Activated naive CD4-positive, alpha-beta T cell treated with anti-CD3 and anti-CD28 coated beads, Interleukin-2, amount 50 U/mL, for 16 hours (primary cell): ENCODE measurements at places on chromosomes 12 and 14.

- no peak for DNase-seq
Measured at GRCh38 chr14:82341261-82341810, 807.7 kb upstream of the SEL1L start.

- no peak for DNase-seq
Measured at GRCh38 chr14:36505892-36506731, 13.9 kb downstream of the NKX2-1 start.

DNA sequence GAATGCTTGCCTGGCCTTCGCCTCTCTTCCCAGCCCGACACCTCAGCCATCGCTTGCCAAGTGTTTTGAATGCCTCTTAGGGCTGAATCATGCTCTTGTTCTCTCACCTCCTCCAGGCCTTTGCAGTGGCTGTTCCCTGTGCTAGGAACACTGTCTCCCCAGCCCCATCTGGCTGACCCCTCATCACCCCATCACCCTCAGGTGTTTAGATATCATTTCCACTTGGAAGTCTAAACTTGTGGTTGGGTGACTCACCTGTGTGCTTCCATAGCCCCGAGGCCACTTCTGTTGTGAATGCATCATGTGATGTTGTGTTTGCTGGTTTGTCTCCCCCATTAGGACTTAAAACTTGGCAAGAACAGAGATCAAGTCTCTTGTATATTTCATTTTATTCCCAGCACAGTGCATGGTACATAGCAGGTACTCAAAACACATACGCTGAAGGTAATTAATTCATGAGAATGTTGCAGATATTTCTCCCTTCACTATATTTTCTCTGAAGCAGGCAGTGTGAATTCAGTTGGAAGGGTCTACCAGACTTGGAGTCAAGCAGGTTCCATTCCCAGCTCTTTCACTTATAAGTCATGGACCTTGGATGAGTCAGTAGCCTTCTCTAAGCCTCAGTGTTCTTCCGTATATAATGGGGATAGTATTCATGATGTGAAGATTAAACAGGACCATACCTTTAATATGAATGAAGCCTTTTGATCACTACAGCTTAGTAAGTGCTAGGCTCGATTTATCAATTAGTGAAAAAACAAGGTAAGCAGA lies 67.8 kb downstream of the HRK start:
- DNase-seq, result no peak

DNA sequence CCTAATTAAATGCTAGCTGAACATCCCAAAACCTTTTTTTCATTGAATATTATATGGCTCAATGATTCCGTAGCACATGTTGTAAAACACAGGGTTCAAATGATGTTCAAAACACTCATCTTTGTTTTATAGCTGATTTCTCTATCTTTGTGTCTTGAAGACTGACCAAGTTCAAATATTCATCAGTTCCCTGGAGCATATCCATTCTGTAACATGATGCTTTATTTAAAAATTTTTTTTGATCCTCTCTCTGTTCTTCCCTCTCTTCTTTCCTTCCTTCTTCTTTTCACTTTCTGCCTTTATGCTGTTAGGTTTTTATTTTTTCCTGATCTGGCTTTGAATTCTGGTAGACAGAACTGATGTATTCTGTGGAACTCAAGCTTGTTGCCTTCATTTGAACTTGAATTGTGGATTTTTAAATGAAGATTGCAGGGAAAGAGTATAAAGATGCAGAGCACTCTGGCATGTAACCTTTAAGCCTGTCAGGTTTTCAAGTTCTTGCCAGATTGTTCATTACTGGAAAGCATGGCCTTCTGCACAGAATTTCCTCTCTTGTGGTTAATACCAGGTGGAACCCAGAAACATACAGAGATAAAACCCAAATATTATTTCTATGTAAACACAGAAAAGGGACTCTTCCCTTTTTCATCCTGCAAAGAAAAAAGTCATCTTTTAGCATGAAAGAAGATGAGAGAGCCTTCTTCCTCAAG lies 39.5 kb downstream of the PROX2 start:
- DNase-seq, result no peak

- DNase-seq, result no peak
Measured at GRCh38 chr12:108126990-108127501, 2.0 kb upstream of the WSCD2 start.
